Brain pericyte (primary cell): ENCODE measurements at places on chromosomes 12 and 14.

DNA sequence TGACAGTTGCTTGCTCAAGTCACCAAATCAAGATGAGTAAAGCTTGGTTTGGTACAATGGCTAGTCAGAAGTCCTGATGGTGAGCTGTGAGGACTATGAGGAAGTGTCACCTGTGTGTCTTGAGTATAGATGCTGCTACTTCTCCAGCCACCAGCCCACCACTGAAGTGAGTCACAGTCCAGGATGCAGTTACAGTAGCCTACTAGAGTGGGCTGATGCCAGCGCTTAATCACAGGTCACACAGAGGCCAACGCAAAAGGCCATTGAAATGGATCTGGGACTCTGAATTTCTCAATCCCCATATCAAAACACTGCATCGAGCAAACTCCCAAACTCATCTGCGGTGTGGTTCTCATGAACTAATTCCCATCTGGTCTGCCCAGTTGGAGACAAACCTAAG is 223.1 kb downstream of the ANO6 start:
- DNase-seq, result no peak

GRCh38 chr12:3150931-3151835 is 74.0 kb downstream of the TSPAN9 start:
- DNase-seq, result no peak

GRCh38 chr12:63420206-63420644 is 248.1 kb downstream of the DPY19L2 start:
- DNase-seq, result peak; percentile 59

DNA sequence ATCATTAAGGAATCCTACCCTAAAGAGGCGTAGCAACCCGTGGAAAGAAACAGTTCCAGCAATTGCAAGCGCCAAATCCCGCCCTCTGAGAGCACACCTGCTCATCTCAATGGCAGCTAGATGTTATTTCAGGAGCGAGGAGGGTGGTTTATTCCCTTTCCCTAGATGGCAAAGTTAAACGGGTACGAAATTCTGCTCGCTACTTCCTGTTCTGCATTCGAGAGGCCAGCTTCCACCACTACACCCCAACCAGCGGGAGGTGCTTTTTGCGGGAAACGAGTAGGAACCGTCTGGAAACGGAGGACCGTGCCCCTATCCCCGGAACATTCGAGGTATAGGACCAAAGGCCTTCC is 536 bp downstream of the VPS29 start:
- DNase-seq, result no peak

GRCh38 chr12:114673169-114673833 is 10.7 kb downstream of the TBX3 start:
- no peak for DNase-seq

- no peak for DNase-seq
These were observed 83.7 kb downstream of the CHGA start for GRCh38 chr14:93006567-93007051.

- no peak for DNase-seq
These were observed 21.7 kb downstream of the CPM start for GRCh38 chr12:68911197-68911718.

- peak; percentile 18 for DNase-seq
These were observed 3.6 kb upstream of the CLEC4E start for GRCh38 chr12:8544295-8544694.

DNA sequence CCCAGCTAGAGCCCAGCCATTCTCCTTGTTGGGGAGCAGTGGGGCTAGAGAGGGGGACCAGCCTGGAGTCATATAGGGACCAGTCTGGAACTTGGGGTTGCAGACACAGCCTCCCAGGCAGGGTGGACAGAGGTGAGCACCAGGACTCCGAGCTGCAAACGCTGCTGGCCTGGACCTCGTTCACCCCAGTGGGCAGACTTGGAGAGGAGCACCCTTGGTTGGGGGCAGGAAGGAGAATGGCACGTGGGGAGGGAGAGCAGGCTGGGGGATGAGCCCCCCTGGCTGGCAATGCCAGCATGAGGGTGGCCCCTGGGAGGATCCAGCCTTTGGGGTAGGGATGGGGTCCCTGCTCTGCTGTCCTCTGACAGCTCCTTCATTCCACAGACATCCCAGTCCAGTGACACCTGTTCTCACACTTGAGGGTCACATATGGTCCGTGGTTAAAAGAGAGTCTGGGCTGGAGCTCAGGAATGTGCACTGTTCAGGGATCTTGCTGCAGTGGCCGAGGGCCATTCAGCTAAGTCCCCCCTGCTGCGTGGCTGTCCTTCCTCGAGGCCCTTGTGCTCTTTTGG is 2.8 kb downstream of the LBHD2 start:
- DNase-seq, result no peak

GRCh38 chr12:103470664-103471063 is 25.1 kb downstream of the C12orf42 start:
- no peak for DNase-seq

DNA sequence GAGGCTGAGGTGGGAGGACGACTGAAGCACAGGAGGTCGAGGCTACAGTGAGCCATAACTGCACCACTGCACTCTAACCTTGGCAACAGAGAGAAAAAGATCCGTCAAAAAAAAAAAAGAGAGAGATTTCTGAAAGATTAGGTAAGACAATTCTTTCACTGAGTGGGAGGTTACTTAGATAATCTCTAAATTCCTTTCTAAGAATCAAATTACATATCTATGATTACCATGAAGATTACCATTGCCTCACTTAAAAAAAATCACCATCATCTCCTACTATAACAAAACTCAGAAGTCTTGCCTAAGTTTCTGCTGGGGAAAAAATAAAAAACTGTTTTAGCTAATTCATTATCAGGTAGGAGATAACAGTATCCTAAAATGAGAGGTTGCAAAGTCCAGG is 366.7 kb downstream of the DUSP6 start:
- no peak for DNase-seq

DNA sequence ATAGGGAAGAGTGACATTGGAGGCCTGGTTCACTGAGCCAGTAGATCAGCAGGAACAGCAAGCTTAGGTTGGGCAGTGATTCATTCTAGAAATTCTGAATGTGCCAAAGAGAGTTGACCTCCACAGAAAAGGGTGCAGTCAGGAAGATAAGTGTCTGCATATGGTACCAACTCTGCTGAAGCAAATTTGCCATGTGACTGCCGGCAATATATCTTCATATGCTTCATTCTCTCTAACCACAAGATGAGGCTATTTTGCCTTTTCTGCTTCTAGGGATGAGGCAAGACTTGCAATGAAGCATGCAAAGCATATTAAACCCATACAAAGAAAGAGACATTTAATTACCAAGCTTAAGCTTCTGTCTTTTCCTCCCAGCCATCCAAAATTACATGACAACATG is 13.6 kb downstream of the CCDC198 start:
- DNase-seq, result no peak

GRCh38 chr14:68675233-68675577 is 117.7 kb downstream of the ZFP36L1 start:
- DNase-seq, result no peak

- DNase-seq, result no peak
These were observed 380.5 kb downstream of the VRK1 start for GRCh38 chr14:97177635-97178034.

- no peak for DNase-seq
These were observed 80.6 kb upstream of the OVCH1 start for GRCh38 chr12:29578070-29578469.

GRCh38 chr12:32399370-32400113 is at the start of gene FGD4:
Gene FGD4, plus strand, starts transcription at chr12:32399558.
- no peak for DNase-seq

DNA sequence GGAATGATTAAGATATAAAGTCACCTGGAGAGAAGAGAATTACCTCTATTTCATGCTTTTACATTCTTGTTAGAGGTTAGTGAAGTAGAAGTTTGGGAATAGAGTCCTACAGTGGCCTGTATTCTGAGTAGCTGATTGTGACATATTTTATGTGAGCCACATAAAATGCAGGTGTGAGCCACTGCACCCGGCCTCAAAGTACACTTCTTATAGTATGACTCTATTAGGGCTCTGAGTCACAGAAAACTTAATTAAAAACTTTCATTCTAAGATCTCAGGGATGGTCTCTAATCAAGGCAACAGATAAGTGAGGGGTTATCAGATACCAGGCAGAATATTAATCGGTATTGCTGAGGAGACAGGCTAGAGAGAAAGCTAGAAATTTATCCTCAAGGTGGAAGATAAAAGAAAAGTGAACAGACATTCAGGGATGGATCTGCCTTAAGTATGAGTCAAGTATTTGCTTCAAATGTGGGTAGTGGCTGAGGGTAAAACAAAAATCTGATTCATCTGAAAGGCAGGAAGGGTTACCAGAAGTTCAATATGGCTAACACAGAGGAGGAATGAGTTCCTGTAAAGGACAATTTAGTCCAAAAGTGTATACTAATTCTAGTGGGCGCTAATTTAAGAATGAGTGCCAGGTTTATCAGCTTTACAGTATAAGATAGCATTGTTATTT is 5.5 kb upstream of the G2E3 start:
- DNase-seq, result no peak

GRCh38 chr14:54230645-54231044 is 166.2 kb upstream of the CDKN3 start:
- no peak for DNase-seq

GRCh38 chr12:70002097-70002911 is 177.3 kb downstream of the MYRFL start:
- no peak for DNase-seq

- DNase-seq, result no peak
These were observed 2.1 kb upstream of the AQP6 start for GRCh38 chr12:49970658-49971057.

- no peak for DNase-seq
These were observed 121.2 kb upstream of the DAAM1 start for GRCh38 chr14:59067127-59067894.

DNA sequence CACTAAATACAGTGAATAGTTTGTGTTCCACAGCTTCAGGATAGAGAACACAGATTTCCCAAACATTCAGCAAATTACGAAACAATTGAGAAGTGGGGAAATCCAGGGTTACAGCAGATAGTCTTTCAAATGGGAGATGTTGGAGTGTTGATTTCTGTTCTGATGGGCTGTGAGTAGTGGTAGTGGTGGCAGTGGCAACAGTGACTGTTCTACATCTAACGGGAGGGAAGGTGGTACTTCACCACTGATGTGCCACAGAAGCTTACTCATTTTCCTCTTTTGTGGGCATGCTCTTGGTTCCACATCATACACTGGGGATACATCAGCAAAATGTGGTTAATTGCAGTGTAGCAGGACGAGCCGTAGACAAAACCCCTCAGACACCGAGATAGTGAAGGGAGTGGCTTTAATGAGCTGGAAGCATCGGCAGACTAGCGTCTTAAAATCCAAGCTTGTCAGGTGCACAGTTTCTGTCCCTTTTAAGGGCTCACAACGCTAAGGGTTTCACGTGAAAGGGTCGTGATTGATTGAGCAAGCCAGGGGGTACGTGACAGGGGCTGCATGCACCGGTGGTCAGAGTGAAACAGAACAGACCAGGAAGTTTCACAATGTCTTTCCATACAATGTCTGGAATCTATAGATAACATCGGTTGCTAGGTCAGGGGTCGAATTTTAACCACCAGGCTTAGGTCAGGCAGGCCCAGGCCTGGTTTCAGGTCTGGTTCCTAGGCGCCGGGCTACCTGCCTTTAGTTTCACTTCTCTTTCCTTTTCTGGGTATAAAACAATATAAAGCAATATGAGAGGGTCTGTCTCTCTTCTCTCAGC is 330.6 kb upstream of the FBXO33 start:
- no peak for DNase-seq

- no peak for DNase-seq
These were observed 1.4 kb downstream of the ASIC1 start for GRCh38 chr12:50058743-50059312.

DNA sequence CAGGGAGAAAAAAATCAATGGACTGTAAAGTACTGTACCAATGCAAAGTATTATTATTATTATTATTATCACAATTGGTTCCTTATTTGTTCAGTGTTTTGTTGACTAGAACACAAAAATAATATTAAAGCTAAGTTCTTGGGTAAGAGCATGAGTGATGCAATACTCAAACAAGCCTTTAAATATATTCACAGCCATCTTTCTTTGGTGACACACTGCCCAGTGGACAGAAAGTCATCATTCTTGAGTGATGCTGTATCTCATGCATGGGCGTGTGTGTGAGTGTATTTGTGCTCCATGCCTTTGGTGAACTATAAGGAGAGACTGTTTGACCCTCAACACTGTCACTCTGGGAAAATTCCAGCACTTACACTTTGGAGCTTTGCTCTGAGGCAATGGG is 93.6 kb downstream of the KCNK10 start:
- no peak for DNase-seq

DNA sequence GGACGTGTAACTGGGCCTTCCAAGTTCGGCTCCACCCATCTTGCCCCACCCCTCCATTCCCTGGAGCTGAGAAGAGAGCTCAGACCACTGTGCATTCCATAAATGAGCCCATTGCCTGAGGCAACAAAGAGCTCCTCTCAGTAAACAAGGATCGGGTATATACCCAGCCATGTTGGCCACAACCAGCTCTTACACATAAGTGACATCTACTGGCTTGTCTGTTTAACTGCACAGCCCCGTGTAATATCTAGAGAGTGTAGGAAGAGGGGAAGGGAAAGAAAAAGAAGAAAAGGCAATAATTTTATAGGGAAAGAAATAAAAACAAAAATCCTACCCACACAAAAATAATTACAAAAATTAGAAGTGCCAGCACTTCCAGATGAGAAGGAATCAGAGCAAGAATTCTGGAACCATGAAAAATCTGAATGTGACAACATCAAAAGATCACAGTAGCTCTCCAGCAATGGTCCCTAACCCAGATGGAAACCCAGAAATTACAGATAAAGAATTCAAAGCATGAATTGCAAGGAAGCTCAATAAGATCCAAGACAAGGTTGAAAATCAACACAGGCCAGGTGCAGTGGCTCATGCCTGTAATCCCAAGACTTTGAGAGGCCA is 308.1 kb downstream of the RPAP3 start:
- no peak for DNase-seq

- DNase-seq, result peak; percentile 93
These were observed at the start of gene SRSF5 for GRCh38 chr14:69766984-69767368. Gene SRSF5, plus strand, starts transcription at chr14:69767142. Its CDS starts 1,015 bp downstream, at chr14:69768157.

DNA sequence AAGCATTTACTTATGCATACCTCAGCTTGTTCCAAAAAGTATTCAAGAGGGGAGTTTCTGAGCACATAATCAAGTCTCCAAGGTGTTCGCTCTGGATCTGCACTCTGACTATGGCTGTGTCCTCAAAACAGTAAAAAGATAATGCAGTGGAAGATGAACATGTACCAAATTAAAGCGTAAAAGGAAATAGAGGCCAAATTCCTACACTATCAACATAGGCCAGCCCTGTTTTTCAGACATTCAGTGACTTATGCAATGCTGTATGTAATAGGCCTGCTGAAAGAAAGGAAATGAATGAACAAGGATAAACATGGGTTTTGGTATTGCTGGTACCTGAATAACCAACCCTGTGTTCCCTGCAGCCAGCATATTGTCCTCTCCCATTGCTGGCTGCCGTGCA is 115.7 kb downstream of the SAMD4A start:
- DNase-seq, result no peak

DNA sequence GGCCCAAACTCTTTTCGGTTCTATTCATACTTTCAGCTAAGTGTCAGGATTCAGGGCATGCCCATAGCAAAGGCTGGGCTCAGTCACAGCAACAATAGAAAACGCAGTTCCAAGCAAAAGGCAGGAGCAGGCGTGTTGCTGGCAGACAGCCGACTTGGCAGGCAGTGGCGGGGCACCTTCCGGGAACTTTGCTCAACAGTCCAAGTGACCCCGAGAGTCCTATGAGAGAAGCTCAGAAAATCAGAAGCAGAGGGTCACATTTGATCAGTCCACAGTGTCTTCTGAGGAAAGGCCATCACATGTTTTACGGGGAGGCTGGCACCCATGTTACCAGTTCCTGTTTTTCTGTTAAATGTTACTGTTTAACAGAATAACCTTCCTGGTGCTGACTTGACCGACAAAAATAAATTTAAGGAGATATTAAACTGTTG is 115.0 kb downstream of the DACT1 start:
- DNase-seq, result no peak
